COR-L47 (cell line): ENCODE measurements at places on chromosomes 12 and 14.

DNA sequence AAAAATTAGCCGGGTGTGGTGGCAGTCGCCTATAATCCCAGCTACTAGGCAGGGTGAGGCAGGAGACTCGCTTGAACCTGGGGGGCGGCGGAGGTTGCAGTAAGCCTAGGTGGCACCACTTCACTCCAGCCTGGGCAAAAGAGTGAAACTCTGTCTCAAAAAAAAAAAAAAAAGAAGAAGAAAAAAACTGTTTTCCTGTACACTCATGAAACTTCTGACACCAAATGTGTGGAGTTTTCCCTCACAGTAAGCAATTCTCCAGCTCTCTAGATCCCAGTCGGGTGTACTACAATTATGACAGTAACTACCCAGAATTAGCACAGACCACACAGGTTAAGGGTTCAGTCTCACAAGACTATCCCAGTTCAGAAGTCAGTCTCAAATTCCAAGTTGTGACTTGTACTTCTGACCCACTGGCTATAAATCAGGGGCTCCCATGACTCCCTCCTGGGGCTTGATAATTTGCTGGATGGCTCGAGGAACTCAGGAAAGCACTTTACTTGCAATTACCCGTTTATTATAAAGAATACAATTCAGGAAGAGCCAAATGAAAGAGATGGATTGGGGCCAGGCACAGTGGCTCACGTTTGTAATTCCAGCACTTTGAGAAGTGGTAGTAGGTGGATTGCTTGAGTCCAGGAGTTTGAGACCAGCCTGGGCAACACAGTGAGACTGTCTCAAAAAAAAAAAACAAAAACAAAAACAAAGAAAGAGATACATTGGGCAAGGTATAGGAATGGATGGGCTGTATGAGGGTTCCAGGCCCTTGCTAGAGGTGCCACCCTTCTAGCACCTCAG is 12.4 kb upstream of the ARF6 start:
- DNase-seq: no peak

DNA sequence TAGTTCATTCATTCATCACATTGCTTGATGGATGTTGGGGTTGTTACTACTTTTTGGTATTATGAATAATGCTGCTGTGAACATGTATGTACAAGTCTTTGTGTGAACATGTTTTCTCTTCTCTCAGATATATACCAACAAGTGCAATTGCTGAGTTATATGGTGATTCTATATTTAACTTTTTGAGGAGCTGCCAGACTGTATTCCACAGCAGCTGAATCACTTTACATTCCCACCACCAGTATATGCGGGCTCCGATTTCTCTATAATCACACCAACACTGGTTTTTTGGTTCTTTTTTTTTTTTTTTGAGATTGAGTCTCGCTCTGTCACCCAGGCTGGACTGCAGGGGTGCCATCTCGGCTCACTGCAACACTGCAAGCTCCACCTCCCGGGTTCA is 22.2 kb upstream of the PLEKHG6 start:
- DNase-seq: no peak

GRCh38 chr12:7047306-7047705 is 13.2 kb upstream of the C1S start:
- no peak for DNase-seq

DNA sequence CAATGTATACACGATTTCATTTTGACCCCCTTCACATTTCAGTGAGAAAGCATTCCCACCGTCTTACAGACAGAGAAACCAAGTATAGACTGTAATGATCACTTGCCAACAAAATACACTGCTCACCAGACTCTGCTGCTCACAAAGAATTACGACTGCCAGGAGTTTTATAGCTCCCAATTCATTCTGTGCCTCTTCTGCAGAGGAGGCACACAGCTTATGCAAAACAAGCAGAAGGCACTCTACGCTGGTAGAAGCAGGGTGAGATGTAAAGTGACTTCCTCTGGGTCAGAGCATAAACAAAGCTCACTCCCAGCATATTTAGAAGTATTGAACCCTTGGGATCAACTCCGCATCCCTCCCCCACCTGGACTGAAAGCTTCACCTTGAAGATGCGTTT is 14.6 kb downstream of the SPTB start:
- no peak for DNase-seq

DNA sequence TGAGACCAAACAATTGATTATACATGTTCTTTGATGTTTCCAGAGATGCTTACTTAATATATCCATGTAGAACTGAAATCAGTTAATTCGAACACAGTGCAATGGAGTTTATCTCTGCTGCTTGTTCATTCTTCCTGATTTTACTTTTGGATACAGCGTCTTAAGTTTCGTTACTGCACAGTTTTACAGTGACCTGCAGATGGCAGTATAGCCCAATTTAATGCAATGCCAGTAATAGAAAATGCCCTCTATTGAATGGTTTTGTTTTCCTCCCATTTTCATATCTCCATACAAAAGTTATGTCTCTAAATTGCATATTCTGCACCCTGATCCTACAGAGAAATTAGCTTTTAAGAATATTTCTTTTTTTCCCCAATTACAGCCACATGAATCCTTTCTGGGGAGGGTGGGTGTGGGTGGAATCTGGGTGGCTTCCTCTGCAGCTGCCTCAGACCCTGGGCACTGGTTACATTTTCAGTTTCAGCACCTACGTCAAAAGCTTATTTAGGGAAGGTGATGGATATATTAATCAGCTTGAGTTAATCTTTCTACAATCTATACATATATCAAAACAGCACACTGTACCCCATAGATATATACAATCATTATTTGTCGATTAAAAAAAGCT is 101.1 kb upstream of the DCD start:
- DNase-seq: no peak

DNA sequence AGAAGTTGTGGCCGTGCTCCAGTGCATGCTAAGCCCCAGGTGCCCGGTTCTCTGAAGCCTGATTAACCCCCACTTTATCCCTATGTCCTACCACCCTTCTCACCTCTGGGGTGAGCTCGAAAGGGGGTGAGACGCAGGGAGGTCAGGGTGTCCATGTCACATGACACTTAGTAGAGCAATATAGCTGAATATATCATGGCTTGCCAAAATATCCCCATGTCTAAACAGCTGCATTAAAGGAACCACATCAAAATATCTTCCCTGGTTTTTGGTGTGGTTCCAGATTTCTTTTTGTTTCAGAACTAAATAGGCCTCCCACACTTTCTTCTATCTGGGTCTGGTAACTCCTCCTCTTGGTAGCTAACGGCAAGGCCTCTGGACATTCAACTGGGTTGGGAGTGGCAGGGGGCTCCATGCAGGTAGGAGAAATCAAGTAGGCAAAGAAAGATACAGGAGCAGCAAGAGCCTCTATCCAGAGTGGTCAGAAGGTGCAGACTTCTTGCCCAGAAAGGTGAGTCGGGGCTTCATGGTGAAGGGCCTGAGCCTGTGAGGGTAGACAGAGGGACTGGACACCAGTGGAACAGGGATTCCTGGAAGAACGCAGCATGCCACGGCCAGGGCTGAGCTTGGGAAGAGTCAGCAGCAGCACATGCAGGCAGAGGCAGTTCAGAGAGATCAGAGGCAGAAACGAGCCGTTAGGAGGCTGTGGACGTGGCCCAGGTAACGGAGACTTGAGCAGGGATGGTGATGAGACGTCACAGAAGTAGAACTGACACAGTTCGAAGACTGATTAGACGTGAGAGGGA is 202.8 kb upstream of the DIO3 start:
- DNase-seq: no peak

GRCh38 chr12:130714091-130714590 is 2.0 kb downstream of the RIMBP2 start:
- no peak for DNase-seq

DNA sequence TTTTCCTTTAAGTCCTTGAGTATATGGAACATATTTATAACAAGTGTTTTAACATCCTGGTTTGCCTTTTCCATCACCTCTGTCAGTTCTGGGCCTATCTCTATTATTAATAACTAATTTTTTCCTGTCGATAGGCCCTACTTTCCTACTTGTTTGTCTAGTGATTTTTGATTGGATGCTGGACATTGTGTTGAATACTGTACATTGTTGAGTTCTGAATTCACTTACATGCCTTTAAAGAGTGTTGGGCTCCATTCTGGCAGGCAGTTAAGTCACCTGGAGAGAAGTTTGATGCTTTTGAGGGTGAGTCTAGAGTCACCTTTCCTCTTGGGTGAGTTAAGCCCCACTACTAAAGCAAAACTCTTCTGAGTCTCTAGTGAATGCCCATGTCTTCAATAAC is 77.5 kb upstream of the C14orf180 start:
- no peak for DNase-seq

DNA sequence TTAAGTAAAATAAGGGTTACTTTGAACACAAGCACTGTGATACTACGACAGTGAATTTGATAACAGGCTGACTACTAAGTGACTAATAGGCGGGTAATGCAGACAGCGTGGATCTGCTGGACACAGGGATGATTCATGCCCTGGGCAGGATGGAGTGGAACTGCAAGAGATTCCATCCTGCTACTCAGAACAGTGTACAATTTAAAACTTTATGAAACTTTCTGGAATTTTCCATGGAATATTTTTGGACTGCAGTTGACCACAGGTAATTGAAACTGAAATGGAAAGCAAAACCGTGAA is 46.0 kb downstream of the YEATS4 start:
- DNase-seq: no peak
